Brain microvascular endothelial cell (primary cell): ENCODE measurements at places on chromosomes 5 and 9.

GRCh38 chr9:28782630-28783029 lies 1209.3 kb upstream of the C9orf72 start:
- DNase-seq = no peak

DNA sequence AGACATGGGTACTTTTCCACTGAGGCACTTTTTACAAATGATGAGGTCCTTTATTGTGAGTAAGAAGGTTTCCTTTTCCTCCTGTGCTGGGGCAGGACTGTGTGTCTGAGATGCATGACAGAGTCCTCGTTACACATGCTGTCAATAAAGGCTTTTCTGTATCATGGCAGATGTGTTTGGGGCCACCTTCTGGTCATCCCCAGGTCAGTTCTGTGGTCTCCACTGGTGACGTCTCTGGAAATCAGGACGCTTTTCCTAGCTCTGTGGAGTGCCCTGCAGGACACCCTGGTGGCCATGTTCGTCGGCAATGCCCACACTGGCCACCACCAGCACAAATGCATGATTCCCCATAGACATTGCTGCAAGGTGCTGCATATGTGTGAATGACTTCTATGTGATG lies 2.8 kb downstream of the CMBL start:
- no peak for DNase-seq

DNA sequence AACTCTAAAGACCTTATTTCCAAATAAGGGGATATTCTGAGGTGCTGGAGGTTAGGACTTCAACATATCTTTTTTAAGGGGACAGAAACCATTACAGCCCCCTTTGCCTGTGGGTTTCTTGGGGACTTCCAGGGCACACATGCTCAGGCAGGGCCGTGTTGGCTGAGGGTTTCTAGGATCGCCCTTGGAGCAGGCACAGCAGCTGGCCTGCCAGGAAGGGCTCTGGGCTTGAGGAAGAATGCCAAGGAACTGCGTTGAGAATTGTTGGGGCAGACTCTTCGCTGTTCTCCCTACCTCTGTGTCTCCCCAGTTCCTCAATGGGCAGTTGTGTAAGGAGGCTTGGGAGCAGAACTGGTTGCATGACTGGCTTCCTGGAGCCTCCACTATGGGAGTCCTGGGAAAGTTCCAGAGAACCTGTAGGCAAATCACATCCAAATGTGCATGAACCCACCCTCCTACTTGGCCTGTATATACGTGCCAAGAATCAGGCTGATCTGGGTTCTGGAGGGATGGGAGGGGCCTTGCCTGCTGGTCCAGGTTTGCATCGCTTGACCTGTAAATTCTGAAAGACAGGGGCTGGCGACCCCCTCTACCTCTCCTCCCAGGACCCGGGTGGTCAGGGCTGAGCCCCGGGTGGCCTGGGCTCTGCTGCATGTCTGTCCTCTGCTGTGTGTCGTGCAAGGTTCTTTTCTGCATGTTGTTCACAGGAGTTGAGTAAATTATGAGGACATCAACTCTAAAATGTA lies 65.5 kb downstream of the HSPA4 start:
- DNase-seq = no peak

DNA sequence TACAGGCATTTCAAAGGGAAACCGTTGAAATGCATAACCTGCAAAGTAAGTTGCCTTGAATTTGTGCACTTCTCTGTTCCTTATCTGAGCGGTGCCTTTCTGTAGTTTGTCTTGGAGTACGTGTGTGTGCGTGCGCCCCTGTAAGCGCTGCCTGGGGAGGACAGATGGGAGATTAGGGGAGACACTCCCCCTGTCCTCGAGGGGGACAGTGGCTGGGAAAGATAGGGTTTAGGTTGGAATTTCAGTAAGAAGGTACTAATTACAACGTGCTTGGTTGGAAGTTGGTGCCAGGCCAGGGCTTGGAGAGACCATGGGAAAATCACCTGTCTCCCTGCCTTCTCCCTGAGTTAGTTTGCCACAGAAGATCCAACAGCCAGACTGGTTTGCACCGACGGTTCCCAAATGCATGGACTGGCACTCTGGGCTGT lies 73.2 kb downstream of the PIK3R1 start:
- no peak for DNase-seq

- no peak for DNase-seq
These were observed 163.3 kb downstream of the INSYN2B start for GRCh38 chr5:169817031-169817430.

- no peak for DNase-seq
These were observed 31.9 kb upstream of the SPDL1 start for GRCh38 chr5:169551696-169552095.

- DNase-seq = peak; percentile 99
These were observed 35.6 kb upstream of the ATP6V1G1 start for GRCh38 chr9:114551750-114552685.
